Activated CD4-positive, alpha-beta T cell treated with anti-CD3 and anti-CD28 coated beads for 1 hour (primary cell): ENCODE measurements at places on chromosomes 4 and X.

GRCh38 chrX:139720136-139720535 lies 12.2 kb upstream of the MCF2 start:
- DNase-seq = no peak

DNA sequence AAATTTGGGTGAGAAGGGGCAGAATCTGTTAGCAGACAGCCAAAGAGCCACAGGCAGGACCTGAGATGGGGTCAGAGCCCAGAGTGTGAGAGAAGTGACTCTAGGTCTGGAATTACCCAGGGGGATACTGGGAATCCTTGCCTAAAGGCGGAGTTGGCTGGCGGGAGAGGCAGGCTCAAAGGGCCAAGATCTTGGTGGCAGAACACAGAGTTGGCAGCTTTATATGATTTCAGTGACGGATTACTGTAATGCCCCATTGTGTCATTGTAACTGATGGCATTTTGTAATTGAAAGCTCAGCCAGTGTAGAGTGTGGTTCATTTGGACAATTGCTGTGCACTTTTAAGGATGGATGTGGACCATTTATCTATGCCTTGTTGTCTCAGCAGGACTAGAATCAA lies 77.3 kb downstream of the SMIM20 start:
- no peak for DNase-seq

GRCh38 chr4:71095545-71095944 lies 102.1 kb downstream of the DCK start:
- DNase-seq = no peak

DNA sequence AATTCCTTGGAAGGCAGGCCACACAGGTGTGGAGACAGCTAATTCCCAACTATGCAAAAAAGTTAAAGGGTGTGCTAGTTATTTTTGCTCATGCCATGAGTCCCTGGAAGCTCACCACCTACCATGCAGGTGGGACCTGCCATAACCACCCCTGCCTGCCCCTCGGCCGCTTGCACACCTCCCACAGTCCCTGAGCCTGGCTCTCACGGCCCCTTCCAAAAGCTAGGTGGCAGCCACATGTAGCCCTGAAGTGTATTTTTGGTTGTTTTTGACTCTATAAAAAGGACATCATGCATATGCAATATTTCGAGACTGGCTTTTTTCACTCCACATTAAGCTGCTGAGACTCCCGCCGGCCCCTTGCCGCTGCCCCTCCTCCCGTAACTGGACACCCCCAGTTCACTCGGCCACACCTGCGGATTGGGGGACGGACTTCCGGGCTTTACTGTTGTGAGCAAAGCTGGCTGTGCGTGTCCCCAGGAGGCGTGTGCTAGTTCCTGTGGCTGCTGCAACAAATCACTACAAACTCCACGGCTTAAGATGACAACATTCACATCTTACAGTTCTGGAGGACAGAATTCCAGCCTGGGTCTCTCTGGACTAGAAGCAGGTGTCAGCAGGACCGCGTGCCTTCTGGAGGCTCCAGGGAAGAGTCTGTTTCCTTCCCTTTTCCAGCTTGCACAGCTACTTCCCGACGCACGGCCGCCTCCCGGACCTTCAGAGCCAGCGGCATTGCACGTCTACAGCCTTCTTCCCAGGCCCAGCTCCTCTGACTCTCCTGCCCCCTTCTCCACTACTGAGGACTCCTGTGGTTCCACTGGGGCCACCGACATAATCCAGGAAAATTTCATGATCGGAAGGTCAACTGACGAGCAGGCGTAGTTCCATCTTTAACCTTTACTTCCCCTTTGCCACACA lies 24.8 kb downstream of the ZFYVE28 start:
- DNase-seq = no peak

DNA sequence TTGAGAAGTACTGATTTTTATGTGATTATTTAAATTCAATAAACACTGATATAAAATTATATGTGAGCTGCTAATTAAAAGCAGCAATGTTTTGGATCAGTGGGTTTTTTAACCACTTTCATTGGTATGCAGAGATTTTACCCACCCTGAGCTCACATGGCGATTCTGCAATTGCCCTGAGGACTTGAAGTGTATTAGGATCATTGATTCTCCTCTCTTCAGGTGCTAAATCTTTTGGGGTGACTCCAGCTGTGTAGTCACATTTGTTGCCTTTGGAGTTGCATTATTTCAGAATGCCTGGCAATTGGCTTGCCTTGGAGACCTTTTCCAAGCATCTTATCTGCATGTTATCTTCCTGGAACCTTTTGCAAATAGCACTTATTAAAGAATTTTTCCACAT lies 51.3 kb downstream of the UGT8 start:
- DNase-seq = no peak

GRCh38 chr4:105710012-105710600 lies 1.5 kb downstream of the GSTCD start:
- DNase-seq = no peak
